ENCODE measurements at places on chromosomes 1 and 21. TPM values are rescaled to one million over a fixed set of nuclear protein-coding genes. Genes with fewer than 3 reads are reported as not detected.

Gene TRIM33
- 31.8 TPM for total RNA-seq

- no peaks in the 10 kb centered on the region for H3K36me3 ChIP-seq
- H3K4me3 ChIP-seq: no peak overlapping the region
- H3K4me1 ChIP-seq: no peaks in the 10 kb centered on the region
- DNase-seq: no peak
- no peaks in the 10 kb centered on the region for H3K27me3 ChIP-seq
- H3K27ac ChIP-seq: no peak overlapping the region
These were observed 124.5 kb upstream of the KCNK1 start for GRCh38 chr1:233489411-233489810.

Gene CYYR1
- total RNA-seq: 4.7 TPM

Gene RASAL2
- total RNA-seq: 45.3 TPM

Gene CDC42BPA
- 31.2 TPM for total RNA-seq

DNA sequence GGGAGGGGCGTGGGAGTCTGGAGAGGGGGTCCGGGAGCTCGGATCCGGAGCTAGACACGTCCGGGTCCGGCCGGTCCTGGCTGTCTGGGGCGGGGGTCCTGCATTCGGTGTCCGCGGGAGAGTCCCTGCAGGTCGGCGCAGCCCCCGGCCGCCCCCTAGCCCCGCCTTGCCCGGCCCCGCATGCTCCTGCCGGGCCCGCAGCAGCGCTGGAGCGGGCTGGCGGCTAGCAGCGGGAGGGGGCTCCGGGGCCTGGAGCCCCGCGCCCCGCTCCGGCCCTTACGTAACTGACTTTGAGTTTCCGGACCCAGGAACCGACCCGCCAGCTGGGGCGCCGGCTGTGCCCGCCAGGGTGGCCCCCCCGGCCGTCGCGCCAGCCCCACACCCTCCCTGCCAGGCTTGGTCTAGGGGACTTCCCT is 26.9 kb upstream of the EPB41 start:
- H3K4me3 ChIP-seq: peak overlapping the region; percentile 68
- no peak overlapping the region for H3K27ac ChIP-seq
- peaks cover 17% of the 10 kb centered on the region for H3K4me1 ChIP-seq
- no peak for DNase-seq

DNA sequence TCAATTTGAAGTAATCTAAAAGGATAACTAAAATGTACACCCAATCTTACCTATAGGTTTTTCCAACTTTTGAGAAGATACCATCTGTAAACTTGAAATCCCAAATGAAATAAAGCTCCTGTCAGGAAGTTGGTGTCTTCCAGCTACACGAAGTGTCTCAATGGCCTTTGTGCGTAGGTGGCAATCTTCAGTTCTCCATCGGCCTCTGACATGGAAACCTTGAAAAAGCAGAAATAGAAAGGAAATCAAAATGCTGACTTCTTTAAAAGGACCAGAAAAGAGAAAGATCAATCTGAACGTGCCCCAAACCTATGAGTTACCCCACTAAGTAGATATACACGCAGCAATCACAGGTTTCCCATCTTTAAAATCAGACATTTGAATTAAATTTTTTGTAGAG is 10.0 kb downstream of the MKNK1 start:
- no peak for DNase-seq
- no peak overlapping the region for H3K27ac ChIP-seq
- peaks cover 11% of the 10 kb centered on the region for H3K36me3 ChIP-seq
- H3K4me1 ChIP-seq: no peaks in the 10 kb centered on the region
- H3K27me3 ChIP-seq: no peaks in the 10 kb centered on the region
- no peak overlapping the region for H3K4me3 ChIP-seq

DNA sequence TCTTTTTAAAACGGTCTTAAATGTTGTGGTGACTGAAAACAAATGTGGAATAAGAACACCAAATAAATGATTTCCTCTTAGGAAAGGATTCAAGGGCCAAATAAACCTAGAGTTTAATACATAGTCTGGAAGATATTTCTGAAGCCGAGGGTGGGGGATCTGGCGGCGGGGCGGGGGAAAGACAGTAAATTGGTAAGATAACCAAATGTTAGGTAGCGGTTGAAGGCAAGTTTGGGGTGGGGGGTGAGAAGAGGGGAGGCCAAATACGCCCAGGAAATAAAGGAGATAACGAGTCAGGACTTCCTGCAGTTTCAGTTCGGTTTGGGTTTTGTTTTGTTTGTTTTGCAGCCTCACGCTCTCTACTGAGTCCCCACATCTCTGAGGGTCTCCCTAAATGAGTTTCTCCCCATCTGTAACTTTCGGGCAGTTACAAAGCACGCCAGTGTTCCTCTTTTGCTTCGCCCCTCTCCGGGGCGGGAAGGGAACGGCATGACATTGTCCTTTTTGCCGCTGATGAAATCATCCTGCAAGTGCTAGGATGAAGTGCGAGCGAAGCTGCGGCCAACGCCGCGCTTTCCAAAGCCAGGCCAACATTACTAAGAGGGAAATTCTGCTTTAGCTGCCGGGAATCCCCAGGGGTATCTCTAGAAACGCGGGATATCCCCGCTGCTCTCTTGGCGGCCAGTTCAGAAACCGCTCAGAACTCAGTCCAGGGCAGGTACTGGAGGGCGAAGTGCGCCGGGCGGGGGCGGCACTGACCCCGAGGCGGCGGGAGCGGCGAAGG is 844 bp downstream of the NIBAN1 start:
- DNase-seq: peak; percentile 42
- peaks cover 4% of the 10 kb centered on the region for H3K27me3 ChIP-seq
- peaks cover 8% of the 10 kb centered on the region for H3K4me1 ChIP-seq
- H3K36me3 ChIP-seq: no peaks in the 10 kb centered on the region
- H3K27ac ChIP-seq: peak overlapping the region; percentile 6

DNA sequence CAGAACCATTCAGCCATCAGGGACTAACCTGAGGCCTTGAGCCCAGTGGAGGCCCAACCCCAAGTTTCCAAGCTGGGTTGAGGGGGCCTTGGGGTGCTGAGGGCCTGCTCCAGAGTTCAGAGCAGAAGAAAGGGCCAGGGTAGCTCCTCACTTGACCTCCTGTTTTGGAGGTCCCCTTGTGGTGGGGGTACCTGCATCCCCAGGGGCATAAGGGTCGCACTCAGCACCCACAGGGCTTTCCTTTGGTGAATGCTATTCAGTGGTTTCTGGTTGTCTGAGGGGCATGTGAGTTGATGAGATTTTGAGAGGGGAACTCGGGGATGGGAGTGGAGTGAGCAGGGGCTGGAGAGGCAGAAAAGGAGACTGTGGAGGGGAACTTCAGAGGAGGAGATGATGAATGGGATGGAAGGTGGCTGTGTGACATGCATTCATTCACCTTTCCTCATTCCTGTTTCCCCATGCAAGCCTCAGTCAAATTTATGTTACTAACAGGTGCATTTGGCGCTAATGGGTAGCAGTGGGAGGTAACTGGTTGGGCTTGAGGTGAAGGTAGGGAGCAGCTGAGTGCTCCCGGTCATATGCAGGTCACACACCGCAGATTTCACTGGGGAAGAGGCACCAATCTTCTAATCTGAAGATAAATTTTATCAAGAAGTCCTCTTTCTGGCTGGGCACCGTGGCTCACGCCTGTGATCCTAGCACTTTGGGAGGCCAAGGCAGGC is 50.4 kb downstream of the TEX35 start:
- no peak for DNase-seq
- peaks cover 2% of the 10 kb centered on the region for H3K4me1 ChIP-seq
- H3K27ac ChIP-seq: no peak overlapping the region
- no peaks in the 10 kb centered on the region for H3K27me3 ChIP-seq
- H3K36me3 ChIP-seq: no peaks in the 10 kb centered on the region
- H3K4me3 ChIP-seq: no peak overlapping the region

- no peaks in the 10 kb centered on the region for H3K36me3 ChIP-seq
- no peak overlapping the region for H3K4me3 ChIP-seq
- no peak overlapping the region for H3K27ac ChIP-seq
- H3K27me3 ChIP-seq: no peaks in the 10 kb centered on the region
- no peaks in the 10 kb centered on the region for H3K4me1 ChIP-seq
- DNase-seq: no peak
These were observed 85.8 kb upstream of the CAMK1G start for GRCh38 chr1:209497729-209498128.

DNA sequence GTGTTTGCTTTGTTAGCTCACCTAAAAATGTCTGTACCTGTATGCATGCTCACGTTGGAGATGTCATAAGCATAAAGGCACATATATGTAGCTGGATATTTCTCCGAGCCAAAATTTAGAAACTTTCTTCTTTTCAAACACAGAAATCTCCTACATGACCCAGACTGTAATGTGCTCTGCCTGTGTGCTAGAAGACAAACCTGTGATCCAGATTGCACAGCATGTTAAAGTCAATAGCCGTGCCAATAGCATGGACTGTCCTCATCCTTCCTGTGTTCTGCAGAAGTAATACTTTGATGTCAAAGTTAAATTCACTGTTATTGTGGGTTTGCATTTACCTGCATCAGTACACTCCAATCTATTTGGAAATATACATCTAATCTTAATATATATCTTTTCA is 346.2 kb upstream of the ZRANB2 start:
- H3K27ac ChIP-seq: no peak overlapping the region
- no peaks in the 10 kb centered on the region for H3K4me1 ChIP-seq
- H3K36me3 ChIP-seq: no peaks in the 10 kb centered on the region
- no peaks in the 10 kb centered on the region for H3K27me3 ChIP-seq
- H3K4me3 ChIP-seq: no peak overlapping the region

Gene ADAMTS4
- 2.7 TPM for total RNA-seq

Gene KRTAP21-2
- not detected for total RNA-seq

Gene KIF26B
- 6.8 TPM for total RNA-seq

- peaks cover 41% of the 10 kb centered on the region for H3K27me3 ChIP-seq
- no peaks in the 10 kb centered on the region for H3K36me3 ChIP-seq
- no peak for DNase-seq
- H3K4me1 ChIP-seq: peaks cover 23% of the 10 kb centered on the region
- H3K27ac ChIP-seq: no peak overlapping the region
These were observed 5.5 kb downstream of the EFNA3 start for GRCh38 chr1:155083865-155084721.

Gene CLDN14
- not detected for total RNA-seq

Gene CCDC185
- total RNA-seq: not detected

Gene SLC6A9
- 45.2 TPM for total RNA-seq

Gene LRRC53
- not detected for total RNA-seq

DNA sequence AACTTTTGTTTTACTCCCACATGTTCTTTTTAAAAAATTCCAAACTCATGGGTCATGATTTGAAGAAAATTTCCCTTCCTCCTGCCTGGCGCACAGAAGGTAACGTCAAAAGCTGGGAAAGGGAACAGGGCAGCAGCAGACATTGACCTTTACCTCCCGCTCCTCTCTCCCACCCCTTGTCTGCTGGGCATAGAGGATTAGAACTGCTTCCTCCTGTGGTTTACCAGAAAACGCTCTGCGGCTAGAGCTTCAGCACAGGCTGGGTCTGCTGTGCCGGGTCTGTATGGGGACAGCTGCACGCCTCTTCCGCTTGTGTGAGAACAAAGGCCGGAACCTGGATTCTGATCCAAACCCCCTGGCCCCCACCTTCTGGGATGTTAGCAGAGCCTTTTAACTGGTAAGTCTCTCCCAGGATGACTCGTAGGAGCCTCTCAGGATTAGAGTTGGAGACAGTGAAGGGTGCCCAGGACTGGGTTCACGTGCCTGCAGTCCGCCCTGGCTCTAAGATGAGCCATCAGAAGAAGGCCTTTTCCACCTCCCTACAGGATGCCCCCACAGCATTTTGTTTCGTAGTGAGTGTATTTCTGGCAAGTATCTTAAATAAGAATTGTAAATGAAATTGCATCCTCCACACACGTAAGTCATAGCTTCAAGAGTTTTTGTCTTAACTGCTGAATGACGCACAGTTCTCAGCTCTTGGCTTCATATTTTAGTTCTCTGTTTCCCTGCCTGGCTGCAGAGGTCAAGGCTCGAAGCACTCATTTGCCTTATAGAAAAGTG is 5.2 kb downstream of the H6PD start:
- peaks cover 27% of the 10 kb centered on the region for H3K4me1 ChIP-seq
- peak overlapping the region; percentile 79 for H3K27ac ChIP-seq
- no peaks in the 10 kb centered on the region for H3K36me3 ChIP-seq
- H3K27me3 ChIP-seq: no peaks in the 10 kb centered on the region
- H3K4me3 ChIP-seq: no peak overlapping the region

Gene FMO5
- total RNA-seq: 1.3 TPM

DNA sequence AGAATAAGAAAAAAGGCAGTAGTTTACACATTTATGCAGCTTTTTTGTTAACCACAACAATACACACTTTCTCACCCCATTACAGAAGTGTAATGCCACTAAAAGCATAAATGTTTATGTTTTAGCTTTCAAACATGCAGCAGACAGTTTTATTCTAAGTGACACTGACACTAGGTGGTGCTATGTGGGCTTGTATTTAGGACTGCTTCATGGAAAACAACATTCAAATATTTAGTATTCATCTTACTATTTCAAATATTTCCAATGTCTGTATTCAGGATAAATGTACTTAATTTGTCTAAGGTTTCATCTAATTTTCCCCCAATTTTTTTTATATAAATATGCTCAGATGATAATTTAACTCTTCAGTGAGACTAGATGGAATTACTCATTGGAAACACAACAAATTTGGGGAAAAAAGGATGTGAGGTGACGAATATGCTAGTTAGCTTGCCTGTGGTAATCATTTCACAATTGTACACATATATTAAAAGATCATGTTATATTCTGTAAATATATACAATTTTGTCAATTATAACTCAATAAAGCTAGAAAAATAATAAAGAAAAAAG is 71.4 kb downstream of the USP1 start:
- peaks cover 14% of the 10 kb centered on the region for H3K36me3 ChIP-seq
- no peak overlapping the region for H3K27ac ChIP-seq
- no peaks in the 10 kb centered on the region for H3K27me3 ChIP-seq
- H3K4me1 ChIP-seq: no peaks in the 10 kb centered on the region
- H3K4me3 ChIP-seq: no peak overlapping the region
- DNase-seq: peak; percentile 26

Gene SPATA46
- not detected for total RNA-seq

Gene FMOD
- not detected for total RNA-seq

Gene SLC45A1
- total RNA-seq: 0.95 TPM

Gene ZNF593OS
- not detected for total RNA-seq

Gene RIMS3
- 4.3 TPM for total RNA-seq

DNA sequence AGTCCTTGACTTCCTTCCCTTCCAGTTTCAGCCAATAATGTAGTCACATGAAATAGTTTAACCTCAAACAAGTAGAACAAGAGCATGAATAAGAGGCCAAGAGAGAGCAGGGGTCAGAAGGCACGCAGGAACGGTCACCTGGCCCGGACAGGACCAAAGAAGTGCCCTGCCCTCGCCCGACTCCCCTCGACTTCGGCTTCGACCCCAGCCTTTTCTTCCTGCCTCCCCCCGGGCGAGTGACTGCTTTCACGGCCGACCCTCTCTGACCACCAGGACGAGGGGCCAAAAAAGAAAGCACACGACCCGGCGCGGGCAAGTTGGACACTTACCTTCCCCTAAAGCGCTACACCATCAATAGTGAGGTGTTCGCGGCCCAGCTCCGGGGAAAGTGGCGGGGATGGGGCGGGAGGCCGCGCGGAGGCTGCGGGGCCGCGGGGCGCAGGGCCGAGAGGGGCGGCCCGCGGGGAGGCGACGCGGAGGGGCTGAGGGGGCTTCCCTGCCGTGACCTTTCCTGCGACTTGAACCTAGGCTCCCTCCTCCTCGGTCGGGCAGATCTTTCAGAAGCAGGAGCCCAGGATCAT is 519 bp downstream of the RERE start:
- H3K27me3 ChIP-seq: no peaks in the 10 kb centered on the region
- no peaks in the 10 kb centered on the region for H3K36me3 ChIP-seq
- H3K4me3 ChIP-seq: peak overlapping the region; percentile 91
